ENCODE measurements at places on chromosomes 13 and 19.

DNA sequence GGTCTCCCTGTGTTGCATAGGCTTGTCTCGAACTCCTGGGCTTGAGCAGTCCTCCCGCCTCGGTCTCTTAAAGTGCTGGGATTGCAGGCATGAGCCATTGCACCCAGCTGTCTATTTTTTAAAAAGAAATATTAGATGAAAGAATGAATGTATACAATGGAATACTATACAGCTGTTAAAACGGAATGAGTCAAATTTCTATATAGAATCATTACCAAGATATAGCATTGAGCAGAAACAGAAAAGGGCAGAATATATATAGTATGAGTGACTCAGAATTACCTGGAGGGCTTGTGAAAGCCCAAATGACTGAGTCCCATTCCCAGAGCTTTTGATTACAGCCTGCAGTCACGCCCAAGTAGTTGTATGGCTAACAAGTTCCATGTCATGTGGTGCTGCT is 4.4 kb downstream of the DACT3 start:
- DNase-seq: no peak

DNA sequence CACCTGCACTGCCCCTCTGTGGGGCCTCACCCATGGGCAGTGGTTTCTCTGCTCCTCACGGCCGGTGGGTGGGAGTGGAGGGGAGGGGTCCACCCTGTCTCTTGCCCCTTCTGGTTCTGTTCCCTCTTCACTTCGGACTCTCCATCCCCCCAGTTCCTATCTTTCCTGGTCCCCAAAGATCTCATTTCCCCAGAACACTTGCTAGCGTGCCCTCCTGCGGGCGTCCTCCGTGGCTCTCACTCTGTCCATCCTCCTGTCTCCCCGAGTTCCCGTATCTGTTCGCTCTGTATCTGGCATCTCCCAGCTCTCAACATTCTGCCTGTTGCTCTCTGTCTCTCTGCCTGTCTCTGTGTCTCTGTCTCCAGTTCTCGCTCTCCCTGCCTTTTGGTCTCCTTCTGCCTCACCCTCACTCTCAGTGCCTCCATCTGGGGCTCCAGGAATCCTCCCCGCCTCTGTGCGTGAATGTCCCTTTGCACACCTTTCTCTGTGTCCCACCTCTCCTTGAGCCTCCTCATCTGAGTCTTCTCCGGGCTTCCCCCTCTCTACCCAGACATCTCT is 363 bp downstream of the SPIB start:
- DNase-seq: no peak

DNA sequence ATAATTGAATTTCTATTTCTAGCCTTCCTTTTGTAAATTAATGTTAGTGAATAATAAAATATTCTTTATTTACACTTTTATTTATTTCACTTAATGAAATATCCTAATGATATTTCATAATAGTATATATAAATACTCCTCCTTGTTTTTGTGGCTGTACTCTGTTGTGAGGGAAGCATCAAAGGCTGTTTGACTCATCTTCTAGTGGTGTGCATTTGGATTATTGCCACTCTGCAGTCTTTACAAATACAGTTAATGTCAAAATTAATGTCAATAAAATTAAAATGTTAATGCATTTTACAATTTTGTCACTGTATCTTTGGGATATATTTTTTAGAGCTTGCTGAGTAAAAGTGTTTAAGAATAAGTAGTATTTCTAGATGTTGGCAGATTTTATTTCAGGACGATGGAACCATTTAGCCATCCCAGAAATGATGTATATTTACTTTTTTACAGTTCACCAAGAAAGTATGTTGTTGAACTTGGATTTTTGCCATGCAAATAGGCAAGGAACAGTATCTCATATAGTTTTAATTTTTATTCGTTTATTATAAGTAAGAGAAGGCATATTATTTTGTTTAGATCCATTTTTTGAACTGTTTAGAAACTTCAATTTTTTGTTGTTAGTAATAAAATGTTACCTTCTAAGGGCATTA is 281.2 kb upstream of the SLITRK6 start:
- DNase-seq: no peak

DNA sequence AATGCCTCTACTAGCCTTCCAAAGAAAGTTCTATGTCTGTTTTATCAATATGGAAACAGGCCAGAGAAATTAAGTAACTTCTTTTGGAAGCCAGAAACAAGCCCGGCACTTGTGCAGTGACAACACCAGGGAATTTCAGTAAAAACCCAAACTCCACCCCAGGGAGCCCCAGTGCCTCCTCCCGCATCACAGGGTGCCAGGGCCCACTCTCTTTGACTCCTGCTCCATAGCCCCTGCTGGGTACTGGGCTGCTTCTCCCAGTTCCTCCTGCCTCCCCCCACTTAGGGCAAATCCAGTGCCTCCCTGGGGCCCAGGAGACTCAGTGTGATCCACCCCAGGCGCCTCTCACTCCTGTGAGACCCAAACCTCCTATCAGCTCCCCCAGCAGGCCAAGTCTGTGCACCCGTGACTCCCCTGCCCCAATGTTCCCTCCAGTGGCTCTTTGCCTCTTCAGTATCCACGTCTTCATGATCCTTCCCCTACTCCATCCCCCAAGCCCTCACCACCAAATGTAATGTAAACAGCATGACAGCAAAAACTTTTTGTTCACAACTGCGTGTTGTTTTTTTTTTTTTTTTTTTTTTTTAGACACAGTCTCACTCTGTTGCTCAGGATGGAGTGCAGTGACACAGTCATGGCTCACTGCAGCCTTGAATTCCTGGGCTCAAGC is 2.3 kb upstream of the FFAR3 start:
- no peak for DNase-seq

- DNase-seq: no peak
Measured at GRCh38 chr13:31515427-31515826, 223.9 kb upstream of the RXFP2 start.

DNA sequence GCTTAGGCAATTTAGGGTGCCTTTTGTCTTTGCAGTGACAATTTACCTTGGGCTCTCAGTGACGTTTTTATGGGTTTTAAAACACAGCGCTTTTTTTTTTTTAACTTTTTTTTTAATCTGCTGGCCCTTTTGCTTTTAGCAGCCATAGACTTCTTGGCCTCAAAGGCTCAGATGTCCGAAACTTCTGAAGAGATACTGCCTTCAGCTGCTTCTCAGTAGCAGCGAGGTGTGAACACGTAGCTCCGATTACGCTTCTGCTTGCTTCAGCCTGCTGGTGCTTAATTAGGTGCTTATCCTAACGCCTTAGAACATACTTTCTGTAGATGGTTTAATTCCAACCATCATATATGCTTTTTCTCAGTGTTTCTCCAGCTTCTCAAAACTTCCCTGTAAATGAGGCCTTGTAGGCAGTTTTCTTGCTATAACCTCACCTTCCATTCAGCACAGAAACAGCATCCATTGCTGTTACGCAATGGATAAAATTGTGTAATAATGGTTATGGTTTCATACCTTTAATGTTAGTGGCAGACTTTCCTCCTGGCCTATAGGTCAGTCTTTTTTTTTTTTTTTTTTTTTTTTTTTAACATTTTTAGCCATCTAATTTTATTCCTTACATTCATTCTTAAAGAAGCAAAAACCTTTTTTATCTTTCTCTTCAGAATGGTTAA is 723.9 kb downstream of the GPC5 start:
- no peak for DNase-seq

DNA sequence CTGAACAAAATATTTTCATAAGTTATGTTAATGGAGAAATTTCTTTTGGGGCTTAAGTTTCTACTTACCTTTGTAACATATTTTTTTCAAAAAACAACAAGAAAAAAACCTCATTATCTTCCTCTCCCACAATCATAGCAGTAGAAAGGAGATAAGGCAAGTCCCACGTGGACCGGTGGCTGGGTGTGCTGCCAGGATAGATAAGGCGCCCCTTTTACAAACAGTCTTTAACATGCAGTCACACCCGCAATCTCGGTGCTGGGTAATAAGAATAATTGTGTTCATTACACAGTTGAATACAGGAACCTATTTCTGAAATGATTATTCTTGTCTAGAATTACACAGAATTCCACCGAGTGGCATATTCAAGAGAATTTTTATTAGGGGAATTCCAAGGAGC is 1202.3 kb downstream of the UQCRFS1 start:
- no peak for DNase-seq

DNA sequence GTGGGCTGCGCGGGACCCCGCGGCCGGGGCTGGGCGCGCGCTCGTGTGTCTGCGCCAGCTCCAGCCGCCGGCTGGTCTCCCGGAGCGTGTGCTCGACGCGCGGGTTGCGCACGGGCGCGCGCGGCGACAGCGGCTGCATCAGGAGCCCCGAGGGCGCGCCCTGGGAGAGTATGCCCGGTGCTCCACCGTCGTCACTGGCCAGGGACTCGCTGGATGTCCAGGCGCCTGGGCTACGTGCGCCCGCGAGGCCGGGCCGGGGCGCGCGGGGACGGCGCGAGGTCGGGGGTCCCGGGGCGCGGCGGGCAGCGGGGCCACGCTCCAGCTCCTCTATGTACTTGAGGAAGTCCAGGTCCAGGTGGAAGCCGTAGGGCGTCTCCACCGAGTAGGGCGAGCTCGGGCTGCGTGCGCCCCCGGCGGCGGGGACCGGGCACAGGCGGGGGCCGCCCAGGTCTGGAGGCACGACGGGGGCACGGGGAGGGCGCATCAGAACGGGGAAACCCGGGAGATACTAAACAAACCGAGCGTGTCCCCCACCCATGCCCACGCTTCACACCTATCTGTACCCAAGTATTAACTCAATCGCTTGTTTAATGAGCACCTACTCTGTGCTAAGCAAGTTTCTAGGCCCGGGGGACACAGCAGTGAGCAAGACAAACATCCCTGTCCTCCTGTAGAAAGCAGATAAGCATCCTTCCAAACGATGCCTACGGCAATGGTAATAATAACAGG is 7.6 kb downstream of the KANK3 start:
- no peak for DNase-seq

DNA sequence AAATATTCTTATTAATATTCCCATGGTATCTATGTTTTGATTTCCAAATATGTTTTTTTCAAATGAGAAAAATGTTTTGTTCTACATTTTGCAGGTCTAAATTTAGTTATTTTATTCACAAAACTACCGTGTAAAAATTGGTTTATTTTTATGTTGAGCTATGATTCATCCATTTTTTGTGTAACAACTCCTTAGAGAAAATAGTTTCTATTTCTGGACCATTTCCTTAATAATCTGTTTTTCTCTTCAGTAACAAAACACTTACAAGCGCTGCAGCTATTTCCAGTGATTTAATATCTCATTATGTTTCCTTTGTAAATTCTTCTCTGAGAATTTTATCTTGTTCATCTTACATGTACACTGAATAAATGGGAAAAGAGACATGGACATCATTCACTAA is 550.7 kb upstream of the SLITRK5 start:
- DNase-seq: no peak

DNA sequence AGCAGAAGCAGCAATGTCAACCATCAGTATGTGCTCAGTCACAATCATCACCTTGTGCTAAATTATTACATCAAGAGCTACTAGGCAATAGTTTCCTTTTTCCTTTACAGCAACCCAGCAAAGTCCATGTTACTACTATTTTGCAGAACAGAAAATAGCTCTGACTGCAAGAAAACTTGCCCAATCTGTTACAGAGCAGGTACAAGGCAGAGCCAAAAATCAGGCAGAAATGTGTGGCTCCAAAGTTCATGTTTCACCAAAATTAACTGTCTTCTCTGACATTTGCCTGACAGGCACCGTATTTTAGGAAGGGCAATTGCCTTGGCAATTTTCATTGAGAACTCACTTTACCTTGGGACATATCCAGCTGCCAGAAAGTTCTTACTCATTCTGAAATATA is 177.6 kb upstream of the TMTC4 start:
- no peak for DNase-seq

DNA sequence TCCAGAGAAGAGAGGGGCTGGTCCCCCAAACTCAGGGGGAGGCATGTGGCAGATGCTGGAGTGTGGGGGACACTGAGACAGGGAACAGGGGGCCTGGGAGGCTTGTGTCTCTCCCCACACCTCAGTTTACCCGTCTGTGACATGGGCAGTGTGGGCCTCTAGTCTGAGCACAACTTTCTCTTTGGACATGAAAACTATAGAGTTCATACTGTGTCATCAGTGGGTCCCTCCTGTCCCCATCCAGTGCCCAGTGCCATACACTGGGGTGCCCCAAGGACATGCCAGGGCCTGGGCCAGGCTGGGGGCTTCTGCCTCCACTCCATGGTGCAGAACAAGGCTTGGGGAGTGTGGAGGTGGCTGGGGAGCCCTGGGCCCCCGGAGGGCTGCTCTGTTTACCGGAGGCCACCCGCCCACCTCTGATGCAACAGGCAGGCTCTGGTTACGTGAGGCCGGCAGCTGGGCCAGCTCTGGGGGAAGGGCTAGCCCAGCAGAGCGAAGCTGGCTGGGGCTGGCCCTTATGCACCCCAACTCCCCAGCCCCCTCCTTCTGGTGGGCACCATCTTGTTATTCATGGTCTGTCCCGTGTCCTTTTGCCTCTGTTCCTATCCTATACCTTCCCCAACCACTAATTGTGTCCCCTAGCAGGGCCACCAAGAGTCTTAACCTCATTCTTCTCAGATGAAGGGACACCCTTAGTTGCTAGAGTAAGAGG is 1.9 kb upstream of the MEF2B start:
- no peak for DNase-seq

GRCh38 chr13:104586051-104586746 is 1520.0 kb upstream of the SLC10A2 start:
- DNase-seq: no peak

GRCh38 chr13:73222627-73223305 is 164.0 kb downstream of the KLF5 start:
- no peak for DNase-seq

GRCh38 chr13:75660694-75661093 is 24.6 kb downstream of the LMO7 start:
- DNase-seq: no peak

- no peak for DNase-seq
Measured at GRCh38 chr19:18659281-18660050, 22.6 kb downstream of the KLHL26 start.

DNA sequence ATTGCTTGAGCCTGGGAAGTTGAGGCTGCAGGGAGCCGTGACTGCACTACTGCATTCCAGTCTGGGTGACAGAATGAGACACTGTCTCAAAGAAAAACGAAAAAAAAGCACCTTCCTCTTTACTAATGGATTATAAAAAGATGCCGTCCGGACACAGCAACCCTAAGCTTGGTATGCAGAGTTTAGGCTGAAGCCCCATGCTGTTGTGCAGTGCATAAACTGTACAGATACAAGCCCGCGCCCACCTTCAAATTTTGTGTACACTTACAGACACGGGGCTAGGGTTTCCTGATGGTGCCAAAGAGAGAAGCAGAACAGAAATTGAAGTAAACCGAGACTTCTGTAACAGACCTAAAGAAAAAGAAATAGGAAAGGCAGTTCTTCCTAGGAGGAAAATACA is 9.0 kb downstream of the LPAR6 start:
- no peak for DNase-seq

DNA sequence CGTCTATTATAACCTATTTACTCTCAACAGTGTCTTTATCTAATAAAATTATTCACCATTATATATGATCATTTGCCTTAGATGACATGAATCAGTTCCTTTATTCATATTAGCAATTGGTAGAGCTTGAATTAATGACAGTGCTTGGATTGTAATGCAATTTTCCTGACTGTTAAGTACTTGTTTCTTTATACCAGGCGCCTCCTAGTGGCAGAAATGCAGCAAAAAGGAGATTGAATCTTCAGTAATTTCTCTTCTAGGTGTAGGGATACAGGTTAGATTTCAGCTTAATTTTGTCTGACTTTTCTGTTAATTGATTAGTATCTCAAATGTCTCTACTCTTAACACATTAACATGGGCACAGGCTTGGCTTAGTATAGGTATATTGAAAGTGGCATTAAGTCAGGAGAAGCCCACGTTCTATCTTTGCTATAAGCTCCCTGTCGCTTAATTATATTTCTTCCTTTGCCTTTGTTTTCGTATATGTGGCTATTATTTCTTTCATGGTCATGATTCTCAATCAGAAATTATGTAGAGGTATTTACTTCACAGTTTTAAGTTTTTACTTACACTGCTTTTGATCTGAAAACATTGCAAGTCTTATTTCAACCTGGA is 9.1 kb upstream of the LHFPL6 start:
- DNase-seq: peak; percentile 62
